Naive thymus-derived CD4-positive, alpha-beta T cell (primary cell): ENCODE measurements at places on chromosomes 6 and 20. TPM values are rescaled to one million over a fixed set of nuclear protein-coding genes. Genes with fewer than 3 reads are reported as not detected.

DNA sequence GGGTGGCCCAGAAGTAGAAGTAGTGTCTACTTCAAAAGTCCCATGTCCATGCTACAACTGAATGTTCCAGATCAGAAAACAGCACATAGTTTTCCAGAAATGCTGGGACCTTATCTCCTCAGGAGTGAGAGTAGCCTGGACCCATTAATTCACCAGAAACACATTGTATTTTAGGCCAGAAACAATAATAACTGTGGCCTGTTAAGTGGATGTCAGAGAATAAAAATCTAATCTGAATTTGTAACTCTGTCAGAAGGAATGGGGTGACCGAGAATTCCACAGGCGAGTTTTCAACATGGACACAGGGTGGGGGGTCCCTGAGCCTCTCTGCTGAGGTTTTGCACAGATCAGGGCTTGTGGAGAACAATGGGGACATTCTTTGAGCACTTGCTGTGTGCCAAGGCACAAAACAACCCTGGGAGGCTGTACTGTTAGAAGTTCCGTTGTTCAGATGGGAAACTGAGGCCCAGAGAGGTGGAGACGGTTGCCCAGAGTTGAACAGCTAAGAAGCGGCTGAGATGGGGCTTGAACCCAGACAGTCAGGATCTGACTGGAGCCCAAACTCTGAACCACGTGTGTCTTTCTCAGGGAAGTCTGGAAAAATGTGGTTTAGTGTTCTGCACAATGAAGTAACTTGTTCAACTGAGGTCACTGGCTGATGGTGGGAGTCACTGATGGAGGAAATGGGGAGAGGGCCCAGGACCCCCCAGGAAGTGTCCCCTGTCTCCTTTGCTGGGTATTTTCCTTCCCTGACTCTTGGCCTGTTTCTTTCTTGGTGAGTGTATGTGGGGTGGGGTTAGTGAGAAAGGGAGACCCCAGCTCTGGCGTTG, 44.2 kb downstream of the SNAI1 start:
- H3K27me3 ChIP-seq = no peaks in the 10 kb centered on the region
- H3K4me1 ChIP-seq = no peaks in the 10 kb centered on the region
- DNase-seq = no peak
- H3K4me3 ChIP-seq = no peak overlapping the region
- H3K36me3 ChIP-seq = no peaks in the 10 kb centered on the region

GRCh38 chr20:22411627-22412450, 172.5 kb downstream of the FOXA2 start:
- H3K27me3 ChIP-seq = no peaks in the 10 kb centered on the region
- no peak for DNase-seq
- no peaks in the 10 kb centered on the region for H3K36me3 ChIP-seq

- no peak overlapping the region for H3K4me3 ChIP-seq
- DNase-seq = no peak
- no peaks in the 10 kb centered on the region for H3K27me3 ChIP-seq
- H3K27ac ChIP-seq = no peak overlapping the region
- peaks cover 51% of the 10 kb centered on the region for H3K4me1 ChIP-seq
These were observed 71.4 kb downstream of the ARID1B start for GRCh38 chr6:156848533-156848932.

- no peak overlapping the region for H3K4me3 ChIP-seq
- H3K27ac ChIP-seq = no peak overlapping the region
- no peaks in the 10 kb centered on the region for H3K27me3 ChIP-seq
- no peaks in the 10 kb centered on the region for H3K36me3 ChIP-seq
These were observed 40.6 kb downstream of the DTNBP1 start for GRCh38 chr6:15622045-15622740.

Gene TMEM170B
- 12.7 TPM for total RNA-seq

Gene SLC22A2
- total RNA-seq = not detected

DNA sequence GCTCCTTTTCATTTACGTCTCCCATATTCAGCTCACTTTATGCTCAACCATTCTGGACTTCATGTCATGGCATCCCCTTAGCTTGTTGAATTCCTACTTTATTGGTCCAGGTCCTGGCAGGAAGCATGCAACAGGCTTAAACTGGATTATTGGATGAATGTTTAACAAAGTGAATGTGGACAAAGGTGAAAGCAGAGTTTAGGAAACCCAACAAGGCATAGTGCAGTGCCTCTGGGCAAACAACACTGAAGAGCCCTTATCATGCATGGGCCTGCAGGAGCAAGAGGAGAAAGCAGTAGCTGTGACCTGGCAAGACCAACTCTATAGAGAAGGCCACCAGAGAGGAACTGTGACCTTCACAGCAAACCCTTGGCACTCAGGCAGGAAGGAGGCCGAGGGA, 5.3 kb upstream of the ANKRD66 start:
- H3K4me3 ChIP-seq = no peak overlapping the region
- no peaks in the 10 kb centered on the region for H3K27me3 ChIP-seq
- no peaks in the 10 kb centered on the region for H3K4me1 ChIP-seq
- H3K27ac ChIP-seq = no peak overlapping the region
- no peaks in the 10 kb centered on the region for H3K36me3 ChIP-seq

GRCh38 chr20:32064667-32065066, 12.6 kb downstream of the HCK start:
- H3K36me3 ChIP-seq = no peaks in the 10 kb centered on the region
- no peaks in the 10 kb centered on the region for H3K4me1 ChIP-seq
- no peaks in the 10 kb centered on the region for H3K27me3 ChIP-seq

DNA sequence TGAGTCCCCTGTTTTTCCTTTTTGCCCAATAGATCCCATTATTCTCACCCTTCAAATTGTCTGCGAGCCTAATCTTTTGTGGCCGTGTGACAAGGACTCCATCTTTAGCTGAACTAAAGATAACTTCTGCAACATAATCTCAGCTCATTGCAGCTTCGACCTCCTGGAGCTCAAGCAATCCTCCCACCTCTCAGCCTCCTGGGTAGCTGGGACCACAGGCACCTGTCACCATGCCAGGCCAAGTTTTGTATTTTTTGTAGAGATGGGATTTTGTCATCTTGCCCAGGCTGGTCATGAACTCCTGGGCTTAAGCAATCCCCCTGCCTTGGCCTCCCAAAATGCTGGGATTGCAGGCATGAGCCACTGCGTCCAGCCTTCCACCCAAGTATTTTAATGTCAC, 161.0 kb downstream of the GJA1 start:
- no peak overlapping the region for H3K4me3 ChIP-seq
- no peak overlapping the region for H3K27ac ChIP-seq
- H3K4me1 ChIP-seq = no peaks in the 10 kb centered on the region

Gene PLA2G7
- 4.5 TPM for total RNA-seq

DNA sequence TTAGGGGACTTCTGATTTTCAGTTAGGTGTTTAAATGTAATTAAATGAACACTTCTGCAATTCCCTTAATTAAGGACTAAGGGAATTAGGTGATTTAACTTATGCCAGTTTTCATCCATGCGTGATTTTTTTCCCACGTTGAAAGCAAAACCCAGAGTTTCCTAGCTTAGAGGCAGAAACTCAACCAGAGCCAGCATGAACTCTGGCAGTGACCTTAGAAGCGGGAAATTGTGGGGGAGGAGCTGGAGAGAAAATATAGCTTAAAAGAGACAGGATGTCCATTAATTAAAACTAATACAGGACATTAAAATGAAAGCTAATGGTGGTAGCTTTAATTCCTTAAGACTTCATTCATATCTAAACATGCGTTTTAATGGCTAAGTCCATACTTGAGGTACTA, 41.6 kb downstream of the IYD start:
- DNase-seq = no peak
- H3K4me3 ChIP-seq = no peak overlapping the region
- no peak overlapping the region for H3K27ac ChIP-seq
- H3K4me1 ChIP-seq = no peaks in the 10 kb centered on the region
- H3K36me3 ChIP-seq = no peaks in the 10 kb centered on the region

GRCh38 chr20:23155141-23155590, 69.0 kb upstream of the CD93 start:
- no peak for DNase-seq
- H3K4me1 ChIP-seq = no peaks in the 10 kb centered on the region
- no peak overlapping the region for H3K27ac ChIP-seq
- no peak overlapping the region for H3K4me3 ChIP-seq
- no peaks in the 10 kb centered on the region for H3K27me3 ChIP-seq

DNA sequence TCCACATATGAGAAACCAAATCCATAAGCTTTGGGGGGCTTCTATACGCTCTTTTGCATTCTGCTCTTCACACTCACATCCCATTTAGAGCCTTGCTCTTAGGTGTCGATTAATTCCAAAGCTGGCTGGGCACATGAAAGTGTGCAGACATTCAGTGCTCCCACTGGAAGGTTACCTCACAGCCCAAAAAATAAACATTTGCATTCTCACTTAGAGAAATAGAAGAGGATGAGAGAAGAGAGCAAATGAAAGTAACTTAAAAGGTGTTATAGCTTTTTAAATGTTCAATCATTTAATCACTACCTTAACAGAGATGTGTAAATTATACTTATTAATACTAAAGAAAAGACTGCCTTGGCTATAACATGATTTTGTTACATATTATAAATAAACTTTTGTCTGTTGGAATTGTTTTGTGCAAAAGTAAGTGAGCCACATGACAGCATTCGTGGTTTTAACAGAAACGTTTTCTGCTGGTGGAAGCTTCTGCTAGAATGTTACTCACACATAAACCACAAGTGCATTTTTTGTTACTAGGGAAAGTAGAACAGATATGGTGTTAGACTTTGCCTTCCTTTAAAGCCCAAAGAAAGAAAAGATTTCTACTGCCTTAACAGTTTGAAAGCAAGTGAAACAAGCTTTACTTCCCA, 116.7 kb downstream of the SIM1 start:
- no peak overlapping the region for H3K27ac ChIP-seq
- H3K4me3 ChIP-seq = no peak overlapping the region
- no peaks in the 10 kb centered on the region for H3K27me3 ChIP-seq
- no peaks in the 10 kb centered on the region for H3K4me1 ChIP-seq
- H3K36me3 ChIP-seq = no peaks in the 10 kb centered on the region

DNA sequence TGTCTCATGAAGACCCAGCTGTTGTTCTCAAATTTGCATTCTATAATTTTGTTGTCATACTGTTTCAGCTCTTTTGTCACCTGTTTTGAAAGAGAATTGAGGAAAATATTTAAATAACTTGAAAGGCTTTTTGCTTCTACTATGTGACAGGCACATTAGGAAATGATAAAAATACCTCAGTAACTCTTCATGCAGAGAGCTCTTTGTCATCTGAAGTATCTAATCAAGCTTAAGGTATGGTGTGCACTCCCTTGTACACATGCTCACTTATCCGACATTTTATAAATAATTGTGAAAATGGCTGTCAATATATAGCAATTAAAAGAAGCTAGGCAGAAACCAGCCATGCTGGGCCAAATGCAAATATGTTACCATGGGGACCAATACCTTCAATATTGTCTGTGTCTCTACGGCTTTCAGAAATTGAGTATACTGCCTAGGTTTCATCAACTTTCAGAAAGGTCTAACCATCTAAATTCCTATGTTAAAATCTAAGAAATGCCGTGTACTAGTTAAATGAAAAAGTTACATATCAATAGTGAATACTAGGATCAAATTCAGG, 349.0 kb downstream of the RNGTT start:
- H3K27me3 ChIP-seq = no peaks in the 10 kb centered on the region
- H3K27ac ChIP-seq = no peak overlapping the region
- H3K4me3 ChIP-seq = no peak overlapping the region
- no peaks in the 10 kb centered on the region for H3K4me1 ChIP-seq

Gene SSTR4
- not detected for total RNA-seq

Gene DNAH8
- 0.02 and 0.05 TPM in 2 replicates for total RNA-seq

Gene FERMT1
- not detected for total RNA-seq

- no peaks in the 10 kb centered on the region for H3K36me3 ChIP-seq
- no peaks in the 10 kb centered on the region for H3K4me1 ChIP-seq
- no peak overlapping the region for H3K27ac ChIP-seq
- no peak overlapping the region for H3K4me3 ChIP-seq
- no peak for DNase-seq
These were observed 10.2 kb upstream of the TMEM170B start for GRCh38 chr6:11527274-11527870.

GRCh38 chr20:24875078-24875477, 74.0 kb upstream of the CST7 start:
- no peak overlapping the region for H3K27ac ChIP-seq
- H3K4me3 ChIP-seq = no peak overlapping the region
- no peaks in the 10 kb centered on the region for H3K36me3 ChIP-seq
- no peak for DNase-seq
- H3K27me3 ChIP-seq = no peaks in the 10 kb centered on the region
- no peaks in the 10 kb centered on the region for H3K4me1 ChIP-seq

DNA sequence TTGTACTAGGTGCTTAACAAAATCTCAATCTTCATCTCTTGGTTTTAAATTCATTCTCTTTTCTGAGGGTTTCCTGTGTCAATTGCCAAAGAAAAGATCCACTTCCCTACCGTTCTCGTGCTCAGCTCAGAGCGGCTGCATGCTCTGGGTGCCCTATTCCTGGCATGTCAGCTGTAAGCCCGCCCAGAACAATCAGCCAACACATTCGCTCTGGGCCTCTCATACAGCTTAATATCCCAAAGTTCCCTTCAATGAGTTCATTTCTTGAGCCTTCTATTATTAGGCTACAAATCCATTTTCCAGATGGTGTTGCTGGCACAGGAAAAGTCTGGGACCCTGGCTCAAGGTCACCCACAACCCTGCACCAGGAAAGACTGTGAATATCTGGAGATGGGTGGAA, 24.3 kb upstream of the LRFN2 start:
- no peaks in the 10 kb centered on the region for H3K27me3 ChIP-seq
- H3K4me3 ChIP-seq = no peak overlapping the region
- no peak overlapping the region for H3K27ac ChIP-seq
- H3K36me3 ChIP-seq = no peaks in the 10 kb centered on the region

Gene PPP1R14C
- total RNA-seq = not detected

GRCh38 chr6:27188061-27188884, 59.2 kb upstream of the PRSS16 start:
- peaks cover 3% of the 10 kb centered on the region for H3K4me1 ChIP-seq
- H3K36me3 ChIP-seq = no peaks in the 10 kb centered on the region
- peak; percentile 33 for DNase-seq

GRCh38 chr6:148379966-148380713, 37.5 kb downstream of the SASH1 start:
- H3K36me3 ChIP-seq = no peaks in the 10 kb centered on the region
- no peak overlapping the region for H3K27ac ChIP-seq
- DNase-seq = no peak
- no peak overlapping the region for H3K4me3 ChIP-seq
- no peaks in the 10 kb centered on the region for H3K27me3 ChIP-seq

- H3K4me3 ChIP-seq = no peak overlapping the region
- no peak overlapping the region for H3K27ac ChIP-seq
- no peaks in the 10 kb centered on the region for H3K36me3 ChIP-seq
- H3K27me3 ChIP-seq = no peaks in the 10 kb centered on the region
These were observed 558.2 kb upstream of the CITED2 start for GRCh38 chr6:139932671-139933070.

GRCh38 chr6:42278131-42278853, 60.6 kb upstream of the MRPS10 start:
- H3K4me3 ChIP-seq = no peak overlapping the region
- peaks cover 43% of the 10 kb centered on the region for H3K4me1 ChIP-seq
- H3K27ac ChIP-seq = no peak overlapping the region
- no peaks in the 10 kb centered on the region for H3K36me3 ChIP-seq
- DNase-seq = peak; percentile 59

DNA sequence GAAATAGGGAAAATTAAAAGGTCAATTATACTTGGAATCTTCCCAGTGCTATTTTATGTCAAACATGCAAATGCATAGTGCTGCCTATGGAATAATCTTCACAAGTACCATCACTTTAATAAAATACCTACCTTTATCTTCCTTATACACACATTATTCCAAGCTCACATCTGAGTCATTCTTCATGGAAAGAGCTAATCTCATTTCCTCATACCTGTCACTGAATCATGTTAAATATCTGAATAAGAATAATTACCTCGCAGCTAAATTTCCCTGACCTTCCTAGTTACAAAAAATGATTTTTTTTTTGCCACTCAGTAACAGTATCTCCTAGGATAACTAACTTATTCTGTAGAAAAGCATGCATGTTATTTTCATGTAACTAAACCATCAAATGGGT, 661.4 kb upstream of the HS3ST5 start:
- no peaks in the 10 kb centered on the region for H3K36me3 ChIP-seq
- H3K27ac ChIP-seq = no peak overlapping the region
- H3K4me1 ChIP-seq = no peaks in the 10 kb centered on the region
